ENCODE measurements at places on chromosomes 6 and 20. TPM values are rescaled to one million over a fixed set of nuclear protein-coding genes. Genes with fewer than 3 reads are reported as not detected.

Gene SGK2
- total RNA-seq: 8.7 TPM

Gene PREP
- total RNA-seq: 43.3 TPM

Gene B3GAT2
- 1.8 TPM for total RNA-seq

Gene PAQR8
- 13.9 TPM for total RNA-seq

Gene SLC52A3
- 0.38 TPM for total RNA-seq

- no peak for DNase-seq
- H3K27me3 ChIP-seq: peaks cover 14% of the 10 kb centered on the region
- H3K36me3 ChIP-seq: no peaks in the 10 kb centered on the region
- no peak overlapping the region for H3K27ac ChIP-seq
These were observed 109.7 kb downstream of the BFSP1 start for GRCh38 chr20:17421493-17421892.

- no peaks in the 10 kb centered on the region for H3K4me1 ChIP-seq
- no peaks in the 10 kb centered on the region for H3K36me3 ChIP-seq
- H3K4me3 ChIP-seq: no peak overlapping the region
- no peak overlapping the region for H3K27ac ChIP-seq
These were observed 18.3 kb upstream of the HLA-DRB1 start for GRCh38 chr6:32607988-32608298.

GRCh38 chr20:49267327-49267726 lies 10.5 kb downstream of the ZNFX1 start:
- no peak overlapping the region for H3K27ac ChIP-seq
- peaks cover 8% of the 10 kb centered on the region for H3K4me1 ChIP-seq
- no peak for DNase-seq
- no peaks in the 10 kb centered on the region for H3K27me3 ChIP-seq
- H3K4me3 ChIP-seq: no peak overlapping the region

DNA sequence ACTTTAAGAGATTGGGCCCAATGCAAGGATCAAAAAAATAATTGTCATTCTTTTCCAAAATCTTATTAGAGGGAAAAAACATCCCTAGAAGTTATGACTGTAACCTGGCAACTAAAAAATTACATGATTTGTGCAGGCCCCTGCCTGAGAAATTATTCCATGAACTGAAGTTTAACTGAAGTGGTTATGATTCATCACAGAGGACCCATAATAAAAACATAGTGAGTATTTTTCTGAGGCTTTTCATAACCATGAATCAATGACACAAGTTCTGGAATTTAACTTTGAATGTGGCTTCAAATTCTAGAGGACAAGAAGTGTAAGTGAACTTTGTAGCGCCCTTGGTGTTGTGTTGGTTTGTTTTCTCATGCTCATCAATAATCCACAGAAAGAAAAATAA lies 31.1 kb upstream of the CARMIL1 start:
- H3K27me3 ChIP-seq: no peaks in the 10 kb centered on the region
- no peak overlapping the region for H3K27ac ChIP-seq
- no peaks in the 10 kb centered on the region for H3K36me3 ChIP-seq

DNA sequence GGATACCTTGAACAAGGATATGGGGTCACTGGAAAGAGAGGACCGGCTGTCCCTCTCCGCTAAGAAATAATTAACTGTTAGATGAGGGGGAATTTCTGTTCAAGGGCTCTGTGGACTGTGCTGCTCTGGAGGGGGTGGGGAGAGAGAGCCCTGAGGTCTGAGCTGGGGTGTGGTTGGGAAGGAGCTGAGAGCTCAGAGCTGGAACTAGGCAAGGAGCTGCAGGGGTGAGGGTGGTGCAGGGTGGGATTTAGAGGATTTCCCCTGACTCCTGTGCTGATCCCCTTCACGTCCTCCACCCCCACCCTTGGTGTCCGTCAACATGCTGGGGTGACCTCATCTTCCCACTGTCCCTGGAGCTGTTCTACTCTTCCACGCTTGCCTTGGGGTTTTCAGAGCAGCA lies 52.5 kb downstream of the HLA-A start:
- no peak overlapping the region for H3K27ac ChIP-seq
- H3K27me3 ChIP-seq: peaks cover 38% of the 10 kb centered on the region
- H3K36me3 ChIP-seq: no peaks in the 10 kb centered on the region
- DNase-seq: no peak

GRCh38 chr6:98641949-98642719 lies 192.2 kb upstream of the POU3F2 start:
- H3K4me1 ChIP-seq: peaks cover 36% of the 10 kb centered on the region
- H3K27me3 ChIP-seq: no peaks in the 10 kb centered on the region
- H3K4me3 ChIP-seq: no peak overlapping the region
- DNase-seq: no peak

DNA sequence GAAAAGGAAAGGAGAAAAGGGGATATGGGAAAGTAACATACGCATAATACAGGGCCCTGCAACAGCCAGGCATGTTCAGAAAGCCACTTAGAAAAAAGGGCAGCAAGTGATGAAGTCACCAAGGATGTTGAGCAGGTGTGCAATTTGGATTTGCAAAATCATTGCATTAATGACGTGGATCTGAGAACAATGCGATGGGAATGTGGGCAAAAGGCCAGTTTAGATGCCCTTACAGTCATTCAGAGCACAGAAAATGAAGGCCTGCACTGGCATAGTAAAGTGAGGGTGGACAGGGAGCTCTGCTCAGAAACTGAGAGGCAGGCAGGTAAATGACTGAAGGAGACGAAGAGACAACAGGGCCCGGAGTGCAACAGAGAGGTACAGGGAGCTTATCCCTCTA lies 123.7 kb upstream of the NHSL1 start:
- H3K27me3 ChIP-seq: no peaks in the 10 kb centered on the region
- H3K36me3 ChIP-seq: no peaks in the 10 kb centered on the region
- no peak overlapping the region for H3K27ac ChIP-seq
- no peak overlapping the region for H3K4me3 ChIP-seq

Measured in progenitor cell of endocrine pancreas (in vitro differentiated cells).